ENCODE measurements at places on chromosomes 1 and 21.

DNA sequence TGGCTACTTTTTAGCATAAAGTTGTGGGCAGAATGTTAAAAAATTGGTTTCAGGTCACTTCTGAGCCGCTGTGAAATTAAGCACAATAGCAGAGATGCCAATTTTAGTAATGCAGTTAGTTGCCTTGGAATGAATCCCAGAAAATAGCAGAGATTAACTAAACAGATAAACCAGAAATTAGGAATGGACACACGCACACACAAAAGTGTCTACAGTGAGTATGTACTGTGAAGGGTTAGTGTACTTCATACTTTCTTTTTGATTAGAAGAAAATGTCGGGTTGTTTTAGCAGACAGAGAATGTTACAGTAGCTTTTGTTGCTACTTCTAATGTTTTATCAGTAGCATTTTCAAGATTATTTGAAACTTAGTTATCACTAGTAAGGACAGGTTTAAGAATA lies 106.7 kb downstream of the LEPR start:
- DNase-seq = no peak

GRCh38 chr1:101136739-101137138 lies 100.1 kb upstream of the S1PR1 start:
- no peak for DNase-seq

GRCh38 chr1:173347282-173347818 lies 129.8 kb upstream of the PRDX6 start:
- DNase-seq = no peak

DNA sequence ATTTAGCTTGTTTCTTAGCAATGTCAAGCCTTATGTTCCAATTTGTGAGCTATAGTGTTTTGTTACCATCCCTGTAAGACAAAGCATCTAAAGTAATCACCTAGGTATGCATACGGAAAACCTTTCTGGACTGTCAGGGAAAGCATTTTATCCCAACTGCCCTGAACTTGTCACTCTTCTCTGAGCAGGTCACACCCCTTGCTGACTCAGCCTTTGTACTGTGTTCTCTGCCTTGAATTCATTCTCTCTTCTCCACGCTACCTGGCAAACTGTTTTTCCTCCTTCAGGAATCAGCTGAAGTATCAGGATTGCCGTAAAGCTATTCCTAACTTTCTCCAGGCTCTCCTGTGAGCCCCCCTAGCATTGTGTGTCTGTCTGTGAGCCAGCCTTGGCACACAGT lies 54.2 kb downstream of the PBX1 start:
- DNase-seq = no peak

- no peak for DNase-seq
Measured at GRCh38 chr21:28298251-28298672, 694.4 kb downstream of the LTN1 start.
